Activated CD8-positive, alpha-beta memory T cell treated with anti-CD3 and anti-CD28 coated beads for 24 hours (primary cell): ENCODE measurements at places on chromosomes 3 and 15.

GRCh38 chr15:60480149-60480548, 1.2 kb upstream of the ICE2 start:
- no peak for DNase-seq

DNA sequence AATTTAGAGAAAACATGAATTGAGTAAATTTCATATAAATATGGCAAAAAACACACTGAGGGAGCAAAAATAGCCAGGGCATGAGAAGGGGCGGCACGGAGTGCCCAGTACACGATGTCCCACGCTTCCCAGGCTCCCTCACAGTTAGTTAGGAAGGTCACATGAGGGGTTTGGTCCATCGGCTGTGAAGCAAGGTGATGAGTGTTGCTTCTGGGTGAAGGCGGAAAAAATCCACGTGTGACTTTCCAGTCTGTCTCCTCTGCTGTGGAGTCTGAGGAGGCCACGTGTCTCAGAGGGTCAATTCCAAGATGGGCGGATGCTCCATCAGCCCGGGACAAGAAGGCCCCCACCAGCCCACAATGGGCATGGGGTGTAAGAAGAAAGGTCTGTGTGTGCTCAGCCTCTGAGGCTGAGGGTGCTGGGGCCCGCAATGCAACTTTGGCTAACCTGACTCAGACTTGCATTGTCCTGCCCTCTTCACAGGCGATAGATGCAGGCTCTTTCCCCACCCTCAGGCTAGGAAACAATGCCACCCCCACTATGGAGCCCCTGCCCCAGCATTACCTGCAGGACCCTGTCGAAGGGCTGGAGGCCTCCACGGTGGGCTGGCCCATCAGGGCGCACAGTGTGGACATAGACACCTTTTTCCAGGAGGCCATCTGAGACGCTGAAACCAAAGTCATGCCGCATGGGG, 45.7 kb downstream of the GRIP2 start:
- no peak for DNase-seq

- no peak for DNase-seq
These were observed 894.0 kb downstream of the NTRK3 start for GRCh38 chr15:87362531-87362930.

GRCh38 chr3:160472344-160472743, 22.8 kb upstream of the TRIM59 start:
- no peak for DNase-seq

GRCh38 chr15:38843736-38844590, 279.3 kb upstream of the RASGRP1 start:
- DNase-seq: no peak

GRCh38 chr3:129278966-129279906, 566 bp downstream of the HMCES start:
- peak; percentile 84 for DNase-seq

- no peak for DNase-seq
These were observed 134.3 kb downstream of the NSMCE3 start for GRCh38 chr15:29135309-29135657.

GRCh38 chr3:21777821-21778220, 26.8 kb upstream of the ZNF385D start:
- DNase-seq: no peak

DNA sequence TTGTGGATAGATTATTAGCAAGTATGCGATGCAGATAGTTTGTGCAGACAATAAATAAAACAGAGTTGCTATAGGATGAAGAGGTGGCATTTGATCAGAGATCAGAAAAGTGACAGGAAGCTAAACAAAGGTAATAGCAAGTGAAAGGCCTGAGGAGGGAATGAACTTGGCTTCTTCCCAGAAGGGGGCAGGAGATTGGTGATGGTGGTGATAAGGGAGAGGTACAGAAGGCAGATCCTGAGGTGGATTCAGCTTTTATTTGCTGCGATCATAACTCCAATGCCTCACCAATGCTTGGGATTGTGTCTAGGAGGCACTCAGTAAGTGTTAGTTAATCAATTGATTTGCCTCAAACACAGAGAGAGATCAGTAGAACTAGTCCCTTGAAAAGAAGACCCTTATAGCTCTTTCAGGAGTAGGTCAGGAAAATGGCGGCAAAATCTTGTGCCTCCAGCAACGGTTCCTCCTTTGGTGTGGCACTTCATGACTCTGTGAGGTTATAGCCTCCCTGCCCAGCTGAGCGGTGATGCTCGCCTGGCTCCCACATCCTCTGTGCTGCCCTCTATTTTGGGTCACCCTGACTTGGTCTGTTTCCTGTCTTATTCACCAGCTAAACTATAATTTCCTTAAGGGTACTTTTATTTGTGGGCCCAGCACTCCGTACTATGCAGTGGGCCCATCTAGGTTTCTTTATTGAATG, 37.5 kb downstream of the TGFBR2 start:
- DNase-seq: no peak

- no peak for DNase-seq
These were observed 87.8 kb downstream of the NECTIN3 start for GRCh38 chr3:111159391-111159790.
